Stimulated activated CD4-positive, alpha-beta T cell treated with anti-CD3 and anti-CD28 coated beads, Interleukin-2, amount 100 ng/mL, for 48 hours (primary cell): ENCODE measurements at places on chromosomes 12 and 14.
A peak's percentile ranks its signal among the peaks of the same experiment; 100 is the strongest.

- no peak for DNase-seq
Measured at GRCh38 chr12:96980991-96981414, 73.9 kb downstream of the NEDD1 start.

- no peak for DNase-seq
Measured at GRCh38 chr12:132456944-132457495, 32.9 kb upstream of the FBRSL1 start.

GRCh38 chr12:13170892-13171490, 25.5 kb upstream of the EMP1 start:
- DNase-seq, result no peak

DNA sequence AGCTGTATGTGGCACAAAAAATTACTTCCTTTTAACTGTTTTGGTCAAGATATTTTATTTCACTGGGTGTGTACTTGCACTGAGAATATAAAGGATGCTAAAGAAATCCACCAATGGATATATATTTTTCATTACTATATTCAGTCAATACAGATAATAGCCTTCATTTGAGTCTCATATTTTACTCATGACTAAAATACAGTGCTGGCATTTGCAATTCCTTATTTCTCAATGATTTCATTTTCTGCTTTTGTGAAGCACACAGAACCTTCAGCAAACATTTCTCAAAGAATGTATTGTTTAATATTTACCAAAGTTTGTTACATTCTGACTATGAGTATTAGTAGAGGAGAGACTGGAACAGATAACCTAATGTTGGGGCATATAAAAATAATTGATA, 93.2 kb upstream of the SOX5 start:
- no peak for DNase-seq

- no peak for DNase-seq
Measured at GRCh38 chr12:65649126-65649525, 175.2 kb upstream of the HMGA2 start.

DNA sequence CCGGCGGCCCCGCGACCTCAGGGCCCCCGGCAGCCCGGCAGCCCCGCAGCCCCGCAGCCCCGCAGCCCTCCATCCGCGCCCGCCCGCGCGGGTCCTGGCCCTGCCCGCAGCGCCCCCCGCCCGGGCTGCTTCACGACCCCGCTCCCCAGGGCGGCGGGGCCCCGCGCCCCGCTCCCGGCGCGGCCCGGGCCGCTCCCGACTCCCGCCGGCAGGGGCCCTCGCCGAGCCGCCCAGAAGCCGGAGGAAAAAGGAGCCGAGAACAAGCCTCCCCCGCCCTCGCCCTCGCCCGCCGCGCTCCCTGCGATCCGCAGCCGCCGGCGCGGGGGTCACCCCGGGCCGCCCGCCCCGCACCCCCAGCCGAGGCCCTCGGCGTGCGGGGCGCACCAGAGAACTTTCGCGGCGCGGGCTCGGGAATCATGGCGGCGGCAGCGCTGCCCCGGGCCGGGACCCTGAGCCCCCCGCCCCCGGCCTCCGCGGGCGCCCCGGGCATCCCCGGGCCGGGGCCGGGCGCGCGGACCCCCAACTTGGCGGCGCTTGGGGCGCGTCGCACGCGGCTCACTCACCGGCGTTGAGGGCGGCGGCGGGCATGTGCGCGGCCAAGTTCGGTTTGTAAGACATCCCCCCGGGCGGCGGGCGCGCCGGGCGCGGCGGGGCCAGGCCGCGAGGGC, 521 bp downstream of the CDK2AP1 start:
- DNase-seq, result peak; percentile 70

DNA sequence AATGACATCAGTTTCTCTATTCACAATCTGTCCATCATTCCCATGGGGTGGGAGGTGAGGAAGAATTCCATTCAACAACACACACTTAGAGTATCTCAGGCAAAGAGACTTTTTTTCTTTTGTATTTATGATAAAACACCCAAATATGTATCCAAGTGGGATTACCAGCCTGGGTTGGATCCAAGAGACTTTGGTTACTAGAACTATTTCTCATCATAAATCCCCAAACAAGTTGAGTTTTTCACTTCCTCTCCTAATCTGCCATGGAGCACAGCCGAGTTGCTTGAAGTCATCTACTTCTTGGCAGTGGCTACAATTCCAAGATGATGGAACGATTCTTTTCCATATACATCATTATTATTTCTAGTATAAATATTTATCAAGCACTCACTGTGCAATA, 209.2 kb upstream of the HMGA2 start:
- DNase-seq, result no peak

DNA sequence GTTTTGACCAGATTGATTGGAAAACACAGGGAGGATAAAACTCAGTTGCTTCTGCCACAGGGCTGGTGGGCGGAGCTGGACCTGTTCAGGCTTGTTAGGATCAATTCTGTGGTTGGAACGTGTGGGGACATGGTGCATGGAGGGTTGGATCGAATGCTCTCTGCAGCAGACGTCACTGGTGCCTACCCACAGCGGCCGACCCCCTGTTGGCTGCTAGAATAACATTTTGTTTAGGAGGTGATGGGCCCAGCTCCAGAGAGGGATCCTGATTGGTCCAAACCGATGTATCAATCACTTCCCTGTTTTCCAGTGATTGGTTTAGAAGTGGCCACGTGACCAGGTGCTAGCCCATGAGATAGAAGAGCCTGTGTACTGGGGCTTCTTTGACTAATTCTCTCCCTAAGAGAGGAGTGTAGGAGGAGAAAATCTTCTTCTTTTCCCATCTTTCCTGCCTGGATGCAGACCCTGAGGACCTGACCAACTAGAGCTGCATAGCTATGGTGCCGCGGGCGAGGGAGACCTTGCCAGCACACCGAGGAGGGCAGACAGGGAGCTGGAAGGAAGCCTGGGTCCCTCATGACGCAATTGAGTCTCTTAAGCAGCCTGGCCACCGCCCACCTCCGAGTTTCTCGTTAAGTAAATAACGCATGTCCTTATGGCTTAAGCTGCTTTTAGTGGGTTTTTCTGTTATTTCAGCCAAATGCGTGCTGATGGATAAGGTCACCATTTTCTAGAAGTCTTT, 163.5 kb downstream of the AACS start:
- DNase-seq, result no peak

- DNase-seq, result no peak
Measured at GRCh38 chr14:31806249-31806648, 245.0 kb downstream of the NUBPL start.

- no peak for DNase-seq
Measured at GRCh38 chr12:121392325-121392716, 7.6 kb upstream of the RNF34 start.

DNA sequence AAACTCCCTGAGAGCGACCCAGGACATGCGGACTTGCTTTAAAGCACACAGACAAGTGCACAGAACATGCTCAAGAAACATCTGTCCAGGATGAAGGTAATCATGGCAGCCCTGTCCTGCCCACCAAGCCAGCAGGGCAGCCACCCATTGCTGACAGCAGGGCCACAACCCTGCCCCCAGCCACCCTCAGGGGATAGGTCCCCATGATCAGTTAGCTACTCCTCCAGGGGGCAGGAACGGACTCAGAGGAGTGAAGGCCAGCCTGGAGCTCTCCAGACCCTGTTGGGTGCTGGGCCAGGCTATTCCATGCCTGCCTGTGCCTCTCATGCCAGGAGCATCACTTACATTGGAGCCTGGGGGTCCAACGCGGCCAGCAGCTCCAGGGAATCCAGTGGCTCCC, 15.8 kb downstream of the TMEM106C start:
- DNase-seq, result no peak

DNA sequence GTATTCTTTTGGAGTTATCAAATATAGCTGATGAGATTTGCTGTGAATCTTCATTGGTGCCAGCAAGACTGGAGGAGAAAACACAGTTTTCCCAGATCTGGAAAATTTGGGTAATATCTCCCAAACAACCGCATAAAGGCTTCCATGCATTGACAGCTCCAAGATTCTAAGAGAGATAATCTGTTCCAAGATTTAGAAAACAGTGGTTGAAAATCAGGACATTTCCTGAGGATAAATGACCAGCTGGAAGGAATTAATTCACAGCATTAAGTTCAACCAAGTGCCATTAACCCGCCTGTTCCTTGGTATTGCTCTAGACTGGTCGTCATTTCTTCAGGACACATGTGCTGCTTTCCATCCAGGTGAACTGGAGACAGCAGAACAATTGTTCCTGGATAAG, 147.9 kb upstream of the PRICKLE1 start:
- DNase-seq, result no peak

DNA sequence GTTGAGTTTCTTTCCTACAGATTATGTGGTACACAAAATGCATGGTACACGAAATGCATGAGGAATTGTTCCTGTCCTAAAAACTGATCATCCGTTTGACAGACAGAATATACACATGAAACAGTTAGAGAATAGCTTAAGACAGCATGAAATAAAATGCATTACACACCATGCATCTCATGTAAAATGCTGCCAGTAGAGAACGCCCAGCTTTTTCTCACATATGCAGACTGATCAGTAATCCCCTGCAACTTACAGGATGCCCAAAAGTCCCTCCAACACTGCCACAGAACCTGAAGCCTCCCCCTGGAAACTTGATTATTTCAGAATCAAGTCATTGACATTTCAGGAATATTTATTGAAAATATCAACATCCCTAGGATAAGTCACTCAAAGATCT, 24.0 kb downstream of the IFNG start:
- DNase-seq, result no peak

DNA sequence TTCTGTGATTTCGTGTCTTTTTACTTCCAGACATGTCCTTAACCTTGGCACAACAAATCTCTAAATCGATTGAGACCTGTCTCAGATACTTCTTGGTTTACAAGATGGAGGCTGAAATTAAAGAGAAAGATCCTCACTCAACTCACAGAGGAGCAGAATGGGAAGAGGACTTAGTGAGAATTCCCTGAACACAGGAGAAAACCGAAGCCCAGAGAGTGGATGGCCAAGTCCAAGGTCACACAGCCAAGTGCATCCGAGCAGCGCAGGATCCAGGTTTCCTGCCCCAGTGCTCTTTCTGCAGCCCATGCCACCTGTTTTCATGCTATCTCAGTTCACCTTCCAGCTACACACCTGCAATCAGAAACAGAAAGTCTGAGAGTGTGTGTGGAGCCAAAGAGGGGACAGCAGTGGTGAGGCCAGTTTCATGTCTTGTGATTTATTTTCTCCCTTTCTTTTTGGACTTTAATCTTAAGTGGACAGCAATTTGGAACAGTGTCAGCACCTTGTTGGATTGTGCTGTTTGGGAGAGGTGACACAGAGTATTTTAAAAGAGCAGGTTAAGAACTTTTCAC, 22.9 kb upstream of the TCL1B start:
- no peak for DNase-seq
